Fibroblast of villous mesenchyme (primary cell): ENCODE measurements at places on chromosomes 7 and 10.

GRCh38 chr10:86246279-86246940, 120.2 kb downstream of the GRID1 start:
- DNase-seq: no peak

GRCh38 chr7:19390795-19391194, 245.6 kb upstream of the FERD3L start:
- no peak for DNase-seq

DNA sequence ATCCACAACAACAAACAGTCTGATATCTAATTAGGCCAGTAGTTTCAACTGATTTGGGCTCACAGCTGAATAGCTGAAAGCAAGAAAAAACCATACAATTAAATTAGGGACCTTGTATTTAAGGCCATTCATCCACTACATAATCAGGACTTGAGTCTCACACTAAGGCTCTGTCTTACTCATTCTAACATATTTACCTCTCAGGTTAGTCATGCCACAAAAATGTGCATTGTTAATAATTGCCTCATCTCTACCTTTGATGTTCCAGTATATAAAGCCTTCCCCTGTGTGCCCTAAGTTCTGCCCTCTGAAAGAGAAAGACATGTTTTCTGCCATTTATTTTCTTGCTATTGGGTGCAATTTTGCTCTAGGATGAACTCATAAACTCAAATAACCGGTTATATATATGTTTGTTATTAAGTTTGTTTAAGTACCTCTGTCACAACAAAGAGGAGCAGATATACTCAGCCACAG, 5.3 kb upstream of the C1GALT1 start:
- peak; percentile 49 for DNase-seq

- DNase-seq: no peak
Measured at GRCh38 chr10:55220975-55221374, 419.9 kb upstream of the PCDH15 start.

DNA sequence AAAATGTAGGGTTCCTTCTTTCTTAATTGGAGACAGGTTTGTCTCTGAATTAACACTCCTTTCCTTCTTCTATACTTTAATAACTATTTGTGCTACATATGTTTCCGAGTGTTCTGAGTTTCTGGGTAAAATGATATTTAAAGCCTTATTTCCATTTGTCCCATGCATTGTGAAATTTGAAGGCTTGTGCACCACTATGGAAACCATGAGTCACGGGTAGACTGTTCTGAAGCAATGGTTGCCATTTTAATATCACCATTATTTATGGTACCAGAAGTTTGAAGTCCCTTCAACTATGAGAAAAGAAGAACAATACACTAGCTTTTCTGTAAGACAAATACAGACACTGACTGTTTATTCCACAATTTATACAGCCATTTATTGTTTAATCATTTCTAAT, 44.7 kb upstream of the ZEB1 start:
- DNase-seq: peak; percentile 34

- DNase-seq: no peak
Measured at GRCh38 chr10:130960531-130960930, 351.0 kb downstream of the TCERG1L start.

DNA sequence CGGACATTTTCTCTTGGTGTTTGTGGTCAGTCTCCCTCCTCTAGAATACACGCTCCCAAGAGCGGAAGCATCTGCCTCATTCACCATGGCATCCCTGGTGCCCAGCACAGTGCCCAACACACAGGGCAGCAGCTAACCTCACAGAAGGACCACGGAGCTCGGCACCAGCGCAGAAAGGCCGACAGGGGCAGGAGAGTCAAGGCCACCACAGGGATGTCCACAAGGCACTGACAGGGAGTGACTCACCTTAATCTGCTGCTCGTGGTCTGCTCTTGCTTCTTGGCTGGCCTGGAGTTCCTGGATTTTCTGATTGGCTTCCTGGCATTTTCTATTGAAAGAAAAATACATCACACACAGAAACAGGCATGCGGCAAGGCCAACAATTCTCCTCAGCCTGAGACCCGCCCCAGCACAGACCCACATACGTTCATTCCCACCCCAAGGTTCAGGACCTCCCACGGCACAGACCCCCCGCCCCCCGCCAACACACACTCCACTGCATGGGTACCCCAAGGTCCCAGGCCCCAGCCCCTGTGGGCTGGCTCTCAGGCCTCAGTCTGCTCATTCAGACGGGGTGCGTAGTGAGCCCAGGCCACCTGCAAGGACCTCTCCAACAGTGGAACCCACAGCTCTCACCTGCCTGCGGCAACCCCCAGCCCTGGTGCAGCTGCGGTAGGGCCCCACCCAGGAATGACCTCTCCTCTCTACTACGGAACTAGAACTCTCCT, 14.9 kb downstream of the MAD1L1 start:
- no peak for DNase-seq

DNA sequence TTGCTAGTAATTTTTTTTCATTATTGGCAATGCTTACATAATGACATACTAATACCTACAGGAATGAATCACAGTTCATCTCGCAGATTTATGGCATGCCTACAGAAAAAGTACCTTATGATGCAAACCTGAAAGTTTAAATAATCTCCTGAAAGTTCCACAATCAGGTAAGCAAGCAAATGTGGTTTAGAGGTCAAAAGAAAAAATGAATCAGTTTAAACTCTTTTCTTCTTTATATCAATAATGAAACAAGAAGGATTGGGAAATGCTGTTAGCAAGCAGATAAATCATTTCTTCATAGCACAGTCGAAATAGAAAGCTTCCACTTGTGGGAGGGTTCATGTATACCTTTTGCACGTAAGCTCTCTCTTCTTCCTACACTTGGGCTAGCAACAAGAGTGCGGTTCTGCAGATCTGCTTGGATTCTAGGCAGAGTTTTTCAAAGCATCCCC, 53.7 kb upstream of the MTPN start:
- DNase-seq: peak; percentile 11

DNA sequence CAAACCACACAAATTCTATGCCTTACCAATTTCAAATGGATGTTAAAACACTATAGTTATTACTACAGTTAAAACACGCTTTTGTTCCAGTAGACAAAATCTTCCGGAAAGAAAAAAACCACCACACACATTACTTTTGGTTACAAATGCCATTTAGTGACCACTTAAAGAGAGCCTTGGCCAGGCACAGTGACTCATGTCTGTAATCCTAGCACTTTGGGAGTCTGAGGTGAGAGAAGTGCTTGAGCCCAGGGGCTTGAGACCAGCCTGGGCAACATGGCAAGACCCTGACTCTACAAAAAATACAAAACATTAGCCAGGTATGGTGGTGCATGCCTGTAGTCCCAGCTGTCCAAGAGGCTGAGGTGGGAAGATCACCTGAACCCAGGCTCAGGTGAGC, 7.2 kb downstream of the TNPO3 start:
- no peak for DNase-seq

GRCh38 chr7:112089551-112089950, 116.6 kb downstream of the DOCK4 start:
- DNase-seq: no peak

DNA sequence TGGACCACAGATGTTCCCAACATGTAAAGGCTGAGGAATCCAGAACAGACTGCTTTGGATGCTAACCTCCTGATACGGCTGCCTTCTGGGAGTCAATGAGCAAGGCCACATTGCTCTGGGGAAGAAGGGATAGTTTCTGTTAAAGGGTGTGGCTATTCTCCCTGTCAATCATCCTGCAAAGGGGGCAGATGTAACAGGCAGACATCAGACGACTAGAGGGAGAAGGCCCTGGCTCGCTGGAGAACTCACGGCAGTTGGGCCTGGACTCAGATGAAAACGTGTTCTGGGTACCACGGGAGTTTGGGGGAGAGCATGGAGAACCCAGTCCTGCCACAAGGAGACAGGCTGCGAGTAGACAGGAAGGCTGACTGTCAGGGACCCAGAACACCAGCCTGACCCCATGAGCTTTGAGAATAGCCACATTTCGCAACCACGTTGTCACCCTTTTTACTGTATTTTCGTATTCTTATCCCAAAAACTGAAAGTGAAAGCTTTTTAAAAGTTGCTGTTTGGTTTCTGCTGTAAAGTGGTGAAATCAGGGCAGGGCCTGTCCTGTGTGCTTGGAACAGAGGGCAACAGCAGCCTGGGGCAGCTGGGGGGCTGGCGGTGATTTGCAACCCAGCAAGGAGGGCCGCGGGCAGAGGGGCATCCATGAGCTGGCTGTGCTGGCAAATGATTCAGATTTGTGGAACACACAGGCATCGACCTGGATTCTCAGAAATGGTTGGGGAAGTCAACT, 95.3 kb downstream of the MYOF start:
- peak; percentile 92 for DNase-seq

DNA sequence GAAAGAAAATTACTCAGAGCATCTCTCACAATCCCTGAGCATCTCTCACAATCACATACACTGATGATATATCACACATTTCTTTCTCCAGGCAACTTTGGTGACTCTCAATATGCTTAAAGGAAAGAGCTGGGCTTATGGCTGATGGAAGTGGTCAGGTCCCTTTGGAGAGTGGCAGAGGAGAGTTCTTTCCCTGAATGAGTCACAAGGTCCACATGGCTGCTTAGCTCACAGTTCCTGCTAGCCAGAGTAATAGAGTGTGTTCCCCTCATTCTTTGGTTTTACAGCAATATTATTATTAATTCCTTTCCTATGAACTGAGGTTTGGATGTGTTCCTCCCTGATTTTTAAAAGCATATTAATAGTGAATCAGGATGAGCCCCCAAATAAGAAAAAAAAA, 287.4 kb downstream of the C7orf25 start:
- peak; percentile 22 for DNase-seq

GRCh38 chr7:17646253-17646956, 293.9 kb downstream of the SNX13 start:
- peak; percentile 67 for DNase-seq

- DNase-seq: no peak
Measured at GRCh38 chr7:1649751-1650326, 20.2 kb upstream of the ELFN1 start.

DNA sequence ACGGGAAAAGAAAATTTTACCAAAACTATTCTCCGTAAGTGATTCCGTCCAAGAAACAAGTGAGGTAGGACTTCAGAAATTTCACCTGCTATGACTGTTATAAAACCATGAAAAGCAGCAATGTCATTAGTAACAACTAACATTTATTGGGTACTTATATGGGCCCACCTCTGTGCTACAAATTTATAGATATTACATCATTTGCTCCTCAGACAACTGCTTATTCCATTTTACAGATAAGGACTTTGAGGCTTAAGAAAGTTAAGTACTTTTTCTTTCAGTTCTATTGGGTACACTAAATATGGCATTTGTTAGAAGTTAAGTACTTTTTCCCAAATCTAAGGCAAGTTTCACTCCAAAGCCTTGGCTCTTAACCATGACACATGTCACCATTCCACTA, 36.3 kb downstream of the HACD1 start:
- DNase-seq: peak; percentile 10

DNA sequence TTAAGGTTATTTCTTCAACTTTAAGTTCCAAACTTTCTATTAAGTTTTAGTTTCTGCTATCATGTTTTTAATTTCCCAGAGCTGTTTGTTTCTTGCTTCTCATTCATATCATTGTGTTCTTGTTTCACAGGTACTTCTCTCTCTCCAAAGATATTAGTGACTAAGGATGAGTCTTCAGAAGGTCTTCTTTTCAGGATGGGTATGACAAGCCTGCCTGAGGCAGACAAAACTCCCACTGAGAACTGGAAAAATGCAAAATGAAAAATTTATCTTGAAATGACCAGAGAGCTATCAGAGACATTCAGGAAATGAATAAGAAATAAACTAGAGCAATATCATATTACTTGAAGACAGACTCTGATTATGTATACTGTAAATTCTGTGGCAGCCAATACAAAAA, 110.8 kb upstream of the EGFR start:
- DNase-seq: no peak

DNA sequence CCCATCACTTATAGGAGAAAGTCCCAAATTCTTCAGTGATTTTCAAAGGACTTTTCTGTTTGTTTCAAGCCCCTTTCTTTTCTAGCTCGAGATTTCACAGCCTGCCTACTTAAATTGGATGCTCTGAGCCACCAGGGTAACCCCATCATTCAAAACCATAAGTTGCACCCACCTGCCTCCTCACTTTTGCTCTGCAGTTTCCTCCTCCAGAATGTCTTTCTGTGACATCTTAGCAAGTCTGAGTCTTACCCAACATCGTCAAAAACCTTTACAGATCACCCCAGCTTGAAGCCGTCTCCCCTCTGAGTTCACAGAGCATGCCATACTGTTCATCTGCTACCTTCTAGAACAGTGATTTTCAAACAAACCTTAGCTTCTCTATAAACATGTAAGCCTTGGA, 64.3 kb upstream of the CACNB2 start:
- no peak for DNase-seq

GRCh38 chr7:127332880-127333279, 59.6 kb downstream of the ZNF800 start:
- DNase-seq: no peak

DNA sequence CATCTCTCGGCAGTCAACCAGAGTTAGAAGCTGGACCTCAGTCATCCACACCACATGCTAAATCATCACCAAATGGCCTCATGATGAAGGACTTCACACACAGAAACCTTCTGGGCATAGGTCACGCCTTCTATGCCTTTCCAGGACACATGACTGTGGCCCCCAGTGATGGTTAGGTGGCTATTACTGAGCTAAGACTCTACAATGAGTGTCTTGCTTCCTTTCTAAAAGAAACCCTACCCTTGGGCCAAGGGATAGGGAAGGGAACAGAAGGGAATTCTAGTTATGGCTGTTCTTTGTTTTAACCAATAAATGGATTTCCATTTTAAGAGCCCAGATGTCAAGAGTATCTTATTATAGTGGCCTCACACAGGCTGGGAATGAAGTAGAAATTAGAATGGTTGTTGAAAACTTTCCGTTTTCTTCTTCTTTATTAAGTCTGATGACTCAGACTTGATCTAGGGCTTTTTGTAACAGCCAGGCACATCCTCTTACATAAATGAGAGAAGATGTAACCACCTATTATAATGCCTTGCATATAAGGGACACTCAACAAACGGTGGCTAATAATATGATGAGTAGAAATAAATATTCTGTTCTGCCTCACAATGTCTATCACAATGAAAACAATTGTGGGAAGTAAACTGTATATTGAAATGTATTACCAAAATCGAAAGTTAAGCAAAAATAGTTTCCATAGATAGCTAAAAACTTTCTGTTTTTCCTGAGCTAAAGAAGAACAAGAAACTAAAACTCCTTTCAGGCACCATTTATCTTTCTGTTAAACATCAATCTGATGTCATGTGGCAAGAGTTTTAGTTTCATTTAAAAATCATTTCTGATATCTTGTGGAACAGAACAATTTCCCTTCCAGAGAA, 62.5 kb upstream of the TOMM7 start:
- no peak for DNase-seq

GRCh38 chr7:118449797-118450567, 225.5 kb downstream of the ANKRD7 start:
- DNase-seq: no peak

GRCh38 chr10:11610826-11611247, 613 bp downstream of the USP6NL start:
- peak; percentile 52 for DNase-seq

- no peak for DNase-seq
Measured at GRCh38 chr7:12074889-12075288, 136.2 kb upstream of the TMEM106B start.
